Mesangial cell (primary cell): ENCODE measurements at places on chromosomes 6 and 20. TPM values are rescaled to one million over a fixed set of nuclear protein-coding genes. Genes with fewer than 3 reads are reported as not detected.

Gene HLA-DQA1
- not detected in 2 replicates for total RNA-seq

Gene HLA-DQA2
- not detected in 2 replicates for total RNA-seq

Gene KIF13A
- 13.5 and 19.4 TPM in 2 replicates for total RNA-seq

Gene SEL1L2
- not detected in 2 replicates for total RNA-seq

Gene CLDN20
- not detected in 2 replicates for total RNA-seq

Gene PRSS16
- total RNA-seq, result 2.0 and 4.1 TPM in 2 replicates

Gene BMP5
- 0.16 and 0.25 TPM in 2 replicates for total RNA-seq

Gene HUS1B
- 0.16 and 0.76 TPM in 2 replicates for total RNA-seq

Gene PHACTR1
- 1.8 and 4.1 TPM in 2 replicates for total RNA-seq

Gene TMEM244
- not detected in 2 replicates for total RNA-seq

Gene CD93
- total RNA-seq, result not detected in 2 replicates

Gene RAET1E
- not detected in 2 replicates for total RNA-seq

Gene ZSCAN23
- total RNA-seq, result 0.65 and 7.4 TPM in 2 replicates

Gene UNC93A
- not detected in 2 replicates for total RNA-seq

Gene MYLK4
- 0.16 and 0.51 TPM in 2 replicates for total RNA-seq

Gene NHSL1
- 9.3 and 11.8 TPM in 2 replicates for total RNA-seq

Gene CBLN4
- not detected in 2 replicates for total RNA-seq

Gene UNC5CL
- 1.1 and 22.1 TPM in 2 replicates for total RNA-seq

Gene PGC
- total RNA-seq, result not detected in 2 replicates

Gene TRIM10
- not detected in 2 replicates for total RNA-seq

Gene DNAH8
- total RNA-seq, result under 0.01 TPM in 1 of 2 replicates, not detected in the other

Gene NAA20
- 36.3 and 37.6 TPM in 2 replicates for total RNA-seq

Gene ELOVL5
- 63.4 and 70.7 TPM in 2 replicates for total RNA-seq

Gene SYNJ2
- total RNA-seq, result 33.7 and 39.3 TPM in 2 replicates

Gene PRDM1
- 0.16 and 0.38 TPM in 2 replicates for total RNA-seq

Gene SNTA1
- 16.2 and 18.7 TPM in 2 replicates for total RNA-seq

Gene SUMO4
- total RNA-seq, result not detected in 2 replicates

Gene GPR63
- total RNA-seq, result 1.5 and 2.0 TPM in 2 replicates

Gene HTR1E
- not detected in 2 replicates for total RNA-seq

Gene GHRH
- not detected in 2 replicates for total RNA-seq

Gene HLA-DMA
- 1.8 TPM in 1 of 2 replicates, not detected in the other for total RNA-seq

Gene ETV7
- total RNA-seq, result 0.33 and 1.0 TPM in 2 replicates

Gene LY6G5C
- 0.65 TPM in 1 of 2 replicates, not detected in the other for total RNA-seq

Gene NKX2-4
- total RNA-seq, result not detected in 2 replicates

Gene ZNF311
- total RNA-seq, result 0.49 and 1.0 TPM in 2 replicates

Gene PRICKLE4
- total RNA-seq, result 0.65 and 1.3 TPM in 2 replicates

Gene SAPCD1
- 1.0 and 5.7 TPM in 2 replicates for total RNA-seq

Gene ADGRF1
- 0.76 TPM in 1 of 2 replicates, not detected in the other for total RNA-seq

Gene CLIC5
- total RNA-seq, result 0.49 and 2.8 TPM in 2 replicates

Gene IPCEF1
- total RNA-seq, result 0.33 and 0.51 TPM in 2 replicates

Gene C6orf163
- total RNA-seq, result 1.6 TPM in 1 of 2 replicates, not detected in the other

Gene SLC17A9
- 12.5 and 33.6 TPM in 2 replicates for total RNA-seq

Gene CCN2
- 325 and 530 TPM in 2 replicates for total RNA-seq

Gene STXBP5
- 14.2 and 15.2 TPM in 2 replicates for total RNA-seq

Gene TTLL9
- not detected in 2 replicates for total RNA-seq
